ENCODE measurements at places on chromosomes 2 and 18. TPM values are rescaled to one million over a fixed set of nuclear protein-coding genes. Genes with fewer than 3 reads are reported as not detected.

- DNase-seq, result no peak
These were observed 184.7 kb upstream of the FN1 start for GRCh38 chr2:215620528-215620927.

GRCh38 chr2:109331896-109332848 is 203.2 kb downstream of the SH3RF3 start:
- DNase-seq, result peak; percentile 87

The ONECUT2 gene
- under 0.01 TPM for total RNA-seq

- no peak for DNase-seq
These were observed 82.6 kb downstream of the CERKL start for GRCh38 chr2:181574321-181574720.

The TUBA3D gene
- total RNA-seq, result not detected

DNA sequence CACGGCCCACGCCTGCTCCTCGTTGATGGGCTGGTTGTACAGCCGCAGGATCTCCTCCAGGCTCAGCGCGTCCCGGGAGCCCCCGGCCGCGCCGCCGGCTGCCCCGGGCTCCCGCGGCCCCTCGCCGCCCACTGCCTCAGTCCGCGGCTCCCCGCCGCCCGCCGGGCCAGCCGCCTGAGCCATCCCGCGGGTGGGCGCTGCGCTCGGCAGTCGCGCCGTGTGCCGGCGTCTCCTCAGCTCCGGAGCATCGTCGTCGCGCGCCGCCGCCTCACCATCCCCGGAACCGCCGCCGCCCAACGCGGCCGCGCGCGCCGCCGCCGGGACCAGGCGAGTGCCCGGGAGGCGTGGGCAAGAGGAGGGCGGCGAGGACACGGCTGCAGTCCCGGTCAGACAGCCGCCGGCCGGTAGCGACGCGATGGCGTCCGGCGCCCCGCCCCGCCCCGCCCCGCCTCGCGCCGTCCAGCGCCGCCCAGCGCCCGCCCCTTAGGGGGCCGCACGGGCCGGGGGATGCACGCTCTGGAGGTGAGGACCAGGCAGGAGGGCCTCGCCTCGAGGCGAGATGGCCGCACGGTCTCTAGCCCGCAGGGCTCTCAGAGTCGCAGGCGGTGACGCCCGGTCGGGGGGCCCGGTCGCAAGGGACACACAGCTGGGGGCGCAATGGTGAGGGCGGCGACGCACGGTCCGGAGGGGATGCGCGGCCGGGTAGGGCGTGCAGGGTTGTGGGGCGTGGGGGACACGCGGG is at the start of gene SPIRE1:
TSS of gene SPIRE1 (minus strand) at position 424 of the 742 bp plus-strand sequence. CDS start at position 183, 241 bp downstream.
- DNase-seq, result peak; percentile 48

DNA sequence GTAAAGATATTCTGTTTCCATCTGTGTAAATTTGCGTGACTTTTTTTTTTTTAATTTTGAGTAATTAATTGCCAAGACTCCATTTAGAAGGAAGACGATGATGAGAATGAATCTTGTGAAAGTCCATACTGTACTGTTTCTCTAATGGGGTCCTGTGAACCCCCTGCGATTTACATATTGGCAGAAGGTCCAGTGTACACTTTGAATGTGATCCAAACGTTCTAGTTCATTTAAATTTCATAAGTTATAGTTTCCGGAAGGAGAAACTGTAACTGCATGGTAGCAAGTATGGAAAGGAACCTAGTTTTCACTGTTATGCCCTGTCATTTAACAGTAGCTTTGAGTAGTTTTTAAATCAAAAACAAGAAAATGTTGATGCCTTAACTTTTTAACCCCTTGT is 166.7 kb downstream of the FMNL2 start:
- DNase-seq, result no peak

GRCh38 chr18:67001052-67001451 is 397.2 kb upstream of the CDH19 start:
- peak; percentile 38 for DNase-seq

DNA sequence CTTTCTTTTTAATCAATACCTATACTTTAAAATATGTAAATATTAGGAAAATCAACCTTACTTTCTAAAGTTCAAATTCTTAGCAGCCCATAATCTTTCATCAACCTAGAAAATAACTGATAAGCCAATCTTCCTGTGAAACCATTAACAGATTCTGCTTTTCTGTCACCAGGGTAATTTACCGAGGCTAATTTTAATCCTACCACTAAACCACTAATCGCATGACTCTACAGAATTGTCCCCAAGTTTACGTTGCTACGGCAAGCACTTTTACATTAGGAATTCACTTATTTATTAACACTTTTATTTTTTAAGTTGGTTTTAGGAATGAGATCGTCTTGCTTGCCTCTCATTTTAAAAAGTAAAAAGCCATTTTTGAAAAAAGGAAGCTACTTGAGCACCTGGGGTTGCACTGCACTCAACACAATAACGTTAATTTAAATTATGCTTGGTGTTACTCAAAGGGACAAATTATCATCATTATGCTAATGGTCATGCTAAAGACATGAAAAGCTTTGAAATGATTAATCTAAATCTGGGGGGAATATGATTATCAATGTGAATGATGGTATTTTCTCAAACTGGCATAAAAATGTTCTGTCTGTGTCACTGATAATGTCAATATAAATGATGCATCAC is 10.2 kb downstream of the ZNF516 start:
- DNase-seq, result no peak

The CD8B2 gene
- total RNA-seq, result not detected

DNA sequence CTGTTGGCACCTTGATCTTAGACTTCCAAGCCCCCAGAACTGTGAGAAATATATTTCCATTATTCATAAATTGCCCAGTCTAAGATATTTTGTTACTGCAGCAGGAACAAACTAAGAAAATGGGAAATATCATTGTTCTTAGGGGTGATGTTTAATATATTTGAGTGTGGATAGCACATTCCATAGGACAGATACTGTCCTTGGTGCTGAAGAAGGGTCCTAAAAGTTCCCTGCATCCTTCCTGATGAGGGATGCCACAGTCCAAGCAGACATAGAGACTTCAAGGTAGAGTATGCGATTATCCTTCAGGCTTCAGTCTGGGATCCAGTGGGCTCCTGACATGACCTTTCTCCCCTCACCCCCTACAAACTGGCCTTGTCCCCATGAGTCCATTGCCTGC is 689.0 kb downstream of the TDRD15 start:
- no peak for DNase-seq

GRCh38 chr2:173755798-173756197 is 209.4 kb downstream of the SP3 start:
- no peak for DNase-seq

DNA sequence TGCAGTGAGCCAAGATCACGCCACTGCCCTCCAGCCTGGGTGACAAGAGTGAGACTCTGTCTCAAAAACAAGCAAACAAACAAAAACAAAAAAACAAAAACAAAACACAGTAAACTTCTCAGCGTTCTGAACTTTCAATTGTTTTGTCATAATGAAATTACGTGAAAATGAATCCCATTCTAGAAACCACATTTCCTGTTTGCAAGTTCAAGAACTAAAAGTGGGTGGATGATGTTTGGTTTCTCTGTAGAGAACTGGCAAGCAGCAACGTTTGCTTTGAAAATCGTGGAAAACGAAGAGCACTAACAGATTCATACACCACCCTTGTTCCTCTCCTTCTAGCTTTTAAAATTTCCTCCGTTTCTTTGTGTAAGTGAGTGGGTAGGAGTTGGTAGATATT is 226.1 kb upstream of the LYPD1 start:
- DNase-seq, result no peak

- DNase-seq, result no peak
These were observed 17.0 kb downstream of the STAT1 start for GRCh38 chr2:190996947-190997346.
